ACHN (cell line): ENCODE measurements at places on chromosomes 3 and 15.
A peak's percentile ranks its signal among the peaks of the same experiment; 100 is the strongest.

GRCh38 chr3:4670352-4670751 is 177.2 kb downstream of the ITPR1 start:
- no peak for DNase-seq

DNA sequence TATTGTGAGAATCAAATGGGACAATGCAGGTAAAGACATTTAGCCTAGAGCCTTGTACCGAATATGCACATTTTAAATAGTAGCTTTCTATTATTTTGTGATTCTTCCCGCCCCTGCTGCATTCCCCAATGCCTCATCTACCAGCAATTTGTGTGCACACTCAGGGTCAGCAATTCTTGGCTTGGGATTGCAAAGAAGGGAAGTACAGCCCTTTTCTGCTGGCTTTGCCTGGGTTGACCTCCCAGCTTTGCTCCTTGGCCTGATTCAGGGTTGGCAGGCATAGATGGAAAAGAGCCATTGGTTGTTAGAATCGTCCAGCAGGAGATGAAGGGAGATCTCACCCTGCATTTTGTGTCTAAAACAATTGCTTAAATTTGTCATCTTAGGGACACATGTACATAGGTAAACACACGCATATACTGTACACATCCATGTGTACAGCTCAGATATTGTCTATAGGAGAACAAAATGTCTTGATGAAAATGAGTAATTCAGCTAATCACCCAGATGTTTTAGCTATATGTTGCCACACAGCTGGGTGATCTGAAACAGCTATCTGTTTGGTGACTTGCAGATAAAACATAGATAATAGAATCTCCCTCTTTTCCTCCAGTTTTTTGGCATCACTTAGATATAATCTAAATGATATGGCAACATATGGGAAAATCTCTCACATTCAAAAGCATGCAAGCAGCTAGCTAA is 340.9 kb upstream of the TBL1XR1 start:
- no peak for DNase-seq

GRCh38 chr3:98964784-98965183 is 63.3 kb upstream of the DCBLD2 start:
- DNase-seq, result no peak

DNA sequence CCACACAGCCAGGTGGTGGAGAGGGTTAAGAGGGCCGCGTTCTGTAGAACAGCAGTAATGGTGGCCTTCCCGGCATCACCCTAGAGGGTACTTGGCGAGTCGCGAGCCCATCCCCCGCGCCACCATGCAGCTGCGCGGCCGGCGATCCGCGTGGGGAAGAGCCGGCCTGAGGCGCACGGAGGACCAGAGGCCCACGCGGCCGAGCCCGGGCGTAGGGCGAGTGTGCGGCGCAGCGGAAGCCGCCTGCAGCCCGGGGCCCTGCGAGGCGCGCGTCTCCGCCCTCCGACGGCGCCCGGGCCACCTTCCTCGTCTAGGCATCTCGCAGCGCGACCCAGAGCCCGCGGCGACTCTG is 423 bp downstream of the TKT start:
- peak; percentile 8 for DNase-seq

GRCh38 chr3:72839057-72839456 is 9.2 kb downstream of the SHQ1 start:
- no peak for DNase-seq

DNA sequence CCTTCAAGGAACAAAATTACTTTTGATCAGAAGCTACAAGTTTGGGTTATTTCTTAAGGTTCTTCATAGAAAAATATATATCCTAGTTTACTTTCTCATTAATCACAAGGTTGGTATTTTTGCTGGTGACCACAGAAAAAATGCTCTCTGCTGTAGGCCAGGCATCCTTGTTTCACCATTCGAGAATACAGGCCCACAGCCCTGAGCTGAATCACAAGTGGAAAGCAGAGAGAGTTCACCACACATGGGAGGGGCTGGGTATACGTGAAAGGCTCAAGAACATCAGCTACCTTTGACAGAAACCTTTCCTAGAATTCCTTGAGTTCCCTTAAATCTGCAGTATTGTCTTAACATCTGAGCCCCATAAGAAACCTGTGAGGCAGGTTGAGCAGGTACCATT is 23.2 kb downstream of the CPEB1 start:
- no peak for DNase-seq

GRCh38 chr15:78065973-78066946 is 11.3 kb downstream of the TBC1D2B start:
- DNase-seq, result peak; percentile 10

DNA sequence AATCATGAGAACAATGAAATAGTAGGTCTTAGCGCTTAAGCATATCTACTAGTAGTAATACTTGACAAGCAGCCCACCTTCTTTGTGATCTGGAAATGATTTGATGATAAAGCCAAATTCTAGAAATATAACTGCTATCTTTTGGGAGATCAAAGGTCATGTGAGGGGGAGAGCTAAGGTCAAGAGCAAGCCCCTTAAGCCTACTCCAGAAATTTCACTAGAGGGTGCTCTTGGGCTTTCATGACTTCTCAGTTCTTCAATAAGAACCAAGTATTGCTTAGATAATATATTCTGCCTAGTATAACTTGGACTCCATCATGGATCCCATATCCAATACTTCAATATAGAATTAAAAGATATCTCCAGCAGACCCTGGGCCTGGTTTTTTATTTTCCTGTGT is 319.6 kb downstream of the ZBTB20 start:
- DNase-seq, result peak; percentile 57

GRCh38 chr3:39592311-39593050 is 125.0 kb downstream of the MOBP start:
- DNase-seq, result no peak

- no peak for DNase-seq
Observed at GRCh38 chr3:15694628-15695027, 93.1 kb downstream of the BTD start.

- DNase-seq, result no peak
Observed at GRCh38 chr3:78148986-78149717, 1109.3 kb downstream of the ROBO2 start.

GRCh38 chr3:150775001-150775599 is 12.1 kb upstream of the SIAH2 start:
- DNase-seq, result peak; percentile 33

DNA sequence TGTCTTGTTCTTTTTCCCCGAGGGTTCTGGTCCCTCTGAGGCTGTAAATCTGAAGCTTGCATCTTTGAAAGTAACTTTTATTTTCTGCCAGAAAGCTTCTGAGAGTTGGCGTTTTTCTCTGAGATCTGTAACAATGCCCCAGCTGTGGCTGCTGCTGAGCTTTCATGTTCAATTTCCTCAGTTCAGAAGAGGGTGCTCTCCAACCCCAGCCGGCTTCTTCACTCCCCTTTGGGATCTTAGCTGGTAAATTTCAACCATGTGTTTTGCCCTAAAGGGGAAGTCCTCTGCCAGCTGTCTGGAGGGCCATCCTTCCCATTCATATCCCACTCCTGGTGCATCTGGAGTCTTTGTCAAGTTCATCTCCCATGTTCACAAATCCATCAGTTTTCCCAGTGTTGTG is 18.3 kb upstream of the CFAP100 start:
- no peak for DNase-seq

GRCh38 chr15:71691458-71692417 is 118.6 kb upstream of the NR2E3 start:
- peak; percentile 65 for DNase-seq

DNA sequence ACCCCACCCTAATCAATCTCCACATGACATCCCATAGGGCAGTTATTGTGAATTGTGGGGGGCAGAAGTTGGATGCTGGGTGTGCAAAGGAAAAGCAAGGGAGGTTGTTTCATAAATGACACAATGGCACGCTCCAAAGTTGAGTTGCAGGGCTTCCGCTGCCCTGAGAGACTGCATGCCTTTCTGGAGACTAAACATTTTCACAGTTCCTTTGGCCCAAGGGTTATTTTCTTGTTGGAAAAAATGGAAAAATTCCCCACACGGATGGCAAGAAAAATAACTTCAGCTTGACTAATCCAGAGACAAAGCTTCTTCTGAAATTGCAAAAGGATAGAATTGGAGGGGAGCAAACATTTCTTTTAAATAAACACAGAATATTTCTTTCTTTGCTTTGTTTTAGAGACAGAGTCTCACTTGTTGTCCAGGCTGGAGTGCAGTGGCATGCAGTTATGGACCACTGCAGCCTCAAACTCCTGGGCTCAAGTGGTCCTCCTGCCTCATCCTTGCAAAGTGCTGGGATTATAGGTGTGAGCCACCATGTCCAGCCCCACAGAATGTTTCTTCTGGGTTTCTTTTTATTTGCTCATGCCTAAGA is 19.1 kb upstream of the TPM1 start:
- DNase-seq, result no peak

DNA sequence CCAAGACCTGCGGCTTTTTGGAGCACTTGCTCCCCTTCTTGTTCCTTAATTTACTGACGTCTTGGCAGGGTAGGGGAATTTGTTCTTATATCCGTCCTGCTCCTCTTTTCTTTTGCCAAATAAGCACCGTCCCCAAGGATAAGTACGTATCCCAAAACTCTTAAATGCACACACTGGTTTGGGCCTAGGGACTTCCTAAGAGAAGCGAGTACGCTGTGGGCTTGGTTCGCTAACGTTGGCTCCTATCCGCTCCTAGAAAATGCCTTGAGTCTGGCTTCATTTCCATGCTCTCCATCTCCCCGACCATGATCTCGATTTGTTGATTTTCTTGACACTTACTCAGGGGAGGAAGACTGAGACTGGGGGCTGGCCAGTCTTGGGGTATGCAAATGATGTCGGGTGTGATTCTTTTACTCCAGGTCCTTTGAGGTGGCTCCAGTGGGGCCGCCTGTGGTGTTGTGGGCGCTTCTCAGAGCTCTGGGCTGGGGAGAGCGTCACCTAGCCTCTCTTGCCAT is 1.3 kb downstream of the MYRIP start:
- DNase-seq, result no peak

DNA sequence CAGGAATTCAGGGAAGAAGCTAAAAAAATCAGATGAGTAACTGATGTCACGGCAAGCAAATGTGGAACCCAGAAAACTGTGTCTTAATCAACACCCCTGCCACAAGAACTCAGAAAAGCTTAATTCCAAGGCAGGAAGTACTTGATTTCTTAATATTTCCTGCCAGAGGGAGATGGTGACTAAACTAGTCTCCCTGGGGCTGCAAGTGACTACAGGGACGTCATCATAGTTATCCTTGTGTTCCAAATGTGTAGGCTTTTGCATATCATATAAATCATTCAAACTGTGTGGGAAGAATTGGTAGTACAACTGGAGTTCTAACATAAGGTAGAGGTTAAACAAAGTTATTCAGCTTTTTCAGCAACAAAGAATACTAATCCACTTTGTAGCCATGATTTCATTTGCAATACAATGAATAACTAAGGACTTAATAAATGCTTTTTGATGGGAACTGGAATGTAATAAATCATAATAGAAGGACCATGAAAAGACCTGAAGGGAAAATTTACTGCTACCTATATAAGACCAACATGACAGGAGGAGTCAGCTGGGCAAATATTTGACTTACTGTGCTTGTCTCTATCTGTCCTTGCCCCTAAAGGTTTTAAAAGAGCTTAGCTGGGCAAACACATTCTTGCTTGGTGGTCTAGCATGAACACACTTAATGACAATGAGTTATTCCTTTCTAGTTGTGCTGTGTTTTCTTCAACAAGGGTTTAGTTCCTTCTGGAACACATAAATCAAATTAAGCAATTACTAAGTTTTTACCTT is 76.0 kb upstream of the NECTIN3 start:
- no peak for DNase-seq

- peak; percentile 31 for DNase-seq
Observed at GRCh38 chr15:79970624-79971434, at the start of gene BCL2A1. Gene BCL2A1 (minus strand): TSS chr15:79971196. CDS start chr15:79971119, 77 bp downstream.

DNA sequence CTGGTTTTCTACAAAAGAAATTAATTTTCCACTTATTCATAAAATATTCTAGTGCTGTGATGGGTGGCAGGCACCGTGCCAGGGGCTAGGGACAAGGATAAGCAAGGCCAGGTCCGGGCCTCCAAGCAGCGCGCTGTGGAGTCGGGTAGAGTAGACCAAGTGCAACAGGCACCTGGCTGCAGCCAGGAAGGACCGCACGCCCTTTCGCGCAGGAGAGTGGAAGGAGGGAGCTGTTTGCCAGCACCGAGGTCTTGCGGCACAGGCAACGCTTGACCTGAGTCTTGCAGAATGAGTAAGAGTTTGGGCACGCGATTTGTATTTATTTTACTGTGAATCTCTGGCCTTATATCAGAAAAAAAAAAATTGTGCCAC is at the start of gene CASR:
TSS of gene CASR (plus strand) at position 148 of the 372 bp plus-strand sequence. CDS start 70,522 bp downstream, outside the sequence.
- DNase-seq, result peak; percentile 13

- DNase-seq, result no peak
Observed at GRCh38 chr3:14524920-14525660, 15.1 kb downstream of the GRIP2 start.

GRCh38 chr3:129794311-129795185 is 99.0 kb downstream of the TMCC1 start:
- peak; percentile 70 for DNase-seq

- DNase-seq, result no peak
Observed at GRCh38 chr3:114452256-114452655, 158.4 kb downstream of the TIGIT start.

DNA sequence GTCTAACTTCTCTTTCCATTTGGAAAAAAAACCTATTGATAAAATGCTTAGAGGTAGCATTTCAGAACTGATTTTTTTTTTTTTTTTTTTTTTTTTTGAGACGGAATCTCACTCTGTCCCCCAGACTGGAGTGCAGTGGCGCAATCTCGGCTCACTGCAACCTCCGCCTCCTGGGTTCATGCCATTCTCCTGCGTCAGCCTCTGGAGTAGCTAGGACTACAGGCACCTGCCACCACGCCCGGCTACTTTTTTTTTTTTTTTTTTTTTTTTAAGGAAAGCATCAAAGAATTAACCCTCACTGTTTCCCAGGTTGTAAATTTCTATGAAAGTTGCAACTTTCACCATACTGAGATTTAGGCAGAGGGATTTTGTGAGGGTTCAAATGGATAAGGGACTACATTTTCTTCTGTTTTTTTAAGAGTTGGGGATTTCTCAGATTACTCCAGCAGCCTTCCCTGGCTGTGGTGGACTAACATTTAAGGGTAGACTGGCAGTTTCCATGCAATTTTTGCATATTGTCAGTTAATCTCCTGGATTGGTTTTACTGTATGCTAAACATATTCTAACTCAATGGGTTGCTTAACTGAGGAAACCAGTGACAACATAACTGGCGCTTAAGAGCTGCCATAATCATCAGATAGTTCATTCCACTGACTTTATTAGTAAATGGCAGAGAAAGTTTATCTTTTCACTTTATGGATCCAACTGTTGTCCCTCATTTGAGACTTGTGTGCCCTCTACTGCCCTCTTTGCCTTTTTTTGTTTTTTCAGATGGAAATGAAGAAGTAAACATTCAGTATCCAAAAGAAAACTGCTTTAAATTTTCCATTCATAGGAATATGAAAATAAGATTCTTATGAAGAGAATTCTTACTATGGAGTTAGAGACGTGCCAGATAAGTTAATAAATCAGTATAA is 93.7 kb downstream of the NPTN start:
- peak; percentile 4 for DNase-seq

DNA sequence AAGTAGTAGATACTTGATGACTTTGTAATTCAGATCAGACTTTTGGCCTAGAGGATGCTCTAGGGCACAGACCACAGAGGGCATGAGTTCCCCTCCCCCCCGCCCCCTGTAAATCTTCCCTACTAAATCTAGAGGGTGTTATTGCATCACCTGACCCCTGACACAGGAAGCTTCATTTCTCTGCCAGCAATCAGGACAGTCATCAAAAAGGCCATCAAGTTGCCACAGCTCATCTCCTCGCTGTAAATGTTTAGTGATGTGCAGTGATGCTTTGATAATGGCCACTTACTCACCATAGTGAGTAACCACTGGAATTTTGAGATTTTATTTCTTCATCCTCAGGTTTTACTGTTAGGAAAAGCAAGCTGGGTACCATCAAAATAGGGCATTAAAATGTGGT is 289.2 kb upstream of the CHRM5 start:
- DNase-seq, result peak; percentile 83
